ENCODE measurements at places on chromosomes 7 and 10.

DNA sequence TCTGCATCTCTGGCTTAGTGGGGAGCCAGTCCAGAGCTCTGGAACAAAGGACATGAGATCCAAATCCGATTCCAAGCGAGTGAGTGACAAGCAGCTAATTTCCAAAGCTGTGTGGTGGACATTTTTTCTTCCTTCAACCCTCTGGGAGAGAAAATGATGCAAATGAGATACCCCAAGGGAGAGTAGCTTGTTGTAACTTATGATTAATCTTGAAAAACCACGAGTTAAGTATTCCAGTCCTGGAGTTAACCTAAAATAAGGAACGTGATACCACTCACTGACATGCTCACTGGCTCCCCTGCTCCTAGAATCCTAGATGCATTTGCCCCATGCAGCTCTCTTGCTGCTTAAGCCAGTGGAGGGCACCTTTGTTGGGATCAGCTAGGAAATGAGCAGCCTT lies 116.0 kb upstream of the HABP2 start:
- no peak for DNase-seq

- no peak for DNase-seq
Observed at GRCh38 chr7:50312250-50313162, 8.0 kb downstream of the IKZF1 start.

DNA sequence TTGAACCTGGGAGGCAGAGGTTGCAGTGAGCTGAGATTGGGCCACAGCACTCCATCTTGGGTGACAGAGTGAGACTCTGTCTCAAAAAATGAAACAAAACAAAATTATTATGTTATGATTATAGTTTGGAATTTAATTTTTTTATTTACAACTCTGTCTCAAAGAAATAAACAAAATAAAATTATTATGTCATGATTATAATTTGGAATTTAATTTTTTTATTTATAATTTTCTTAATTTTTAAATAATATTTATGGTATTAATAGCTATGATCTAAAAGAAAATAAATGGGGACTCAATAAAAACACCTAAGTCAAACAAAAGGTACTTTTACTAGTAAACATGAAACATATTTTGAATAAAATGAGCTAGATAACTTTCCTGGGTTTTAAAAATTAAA lies 994.8 kb upstream of the GHITM start:
- no peak for DNase-seq

GRCh38 chr10:77939561-77940001 lies 13.0 kb upstream of the DLG5 start:
- DNase-seq: no peak

GRCh38 chr7:48424731-48425130 lies 253.5 kb downstream of the ABCA13 start:
- DNase-seq: no peak

DNA sequence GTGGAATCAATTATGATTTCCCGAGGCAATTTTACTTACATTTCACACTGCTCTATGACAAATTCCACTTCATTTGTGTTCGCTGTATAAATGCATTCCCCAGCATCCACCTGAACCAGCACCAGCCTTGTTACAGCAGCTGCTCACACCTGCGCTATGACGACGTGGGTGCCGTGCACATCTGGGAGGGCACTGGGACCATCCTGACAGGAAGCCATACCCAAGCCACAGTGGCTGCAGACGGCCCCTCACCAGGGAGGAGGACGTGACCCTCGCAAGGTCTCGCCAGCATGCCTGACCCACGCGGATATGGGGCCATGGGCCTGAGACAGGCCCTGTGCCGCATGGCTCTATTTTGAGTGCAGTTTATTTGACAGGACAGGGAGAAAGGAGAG lies 201.3 kb downstream of the MAD1L1 start:
- DNase-seq: no peak

DNA sequence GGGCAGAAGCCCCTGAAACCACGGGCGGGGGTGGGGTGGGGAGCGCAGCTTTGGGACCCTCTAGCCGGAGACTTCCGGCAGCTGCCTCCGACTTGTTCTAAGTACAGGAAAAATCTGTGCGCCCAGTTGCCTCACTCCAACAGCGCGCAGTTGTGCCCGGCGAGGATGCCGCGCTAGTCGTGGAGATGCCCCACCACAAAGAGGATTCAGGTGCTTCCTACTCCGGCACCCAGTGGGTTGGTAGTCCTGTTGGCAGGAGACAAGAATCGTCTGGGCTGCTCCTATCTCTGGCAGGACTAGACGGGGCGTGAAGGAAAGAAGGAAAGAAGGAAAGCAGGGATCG lies 465 bp upstream of the NPY start:
- DNase-seq: peak; percentile 5

DNA sequence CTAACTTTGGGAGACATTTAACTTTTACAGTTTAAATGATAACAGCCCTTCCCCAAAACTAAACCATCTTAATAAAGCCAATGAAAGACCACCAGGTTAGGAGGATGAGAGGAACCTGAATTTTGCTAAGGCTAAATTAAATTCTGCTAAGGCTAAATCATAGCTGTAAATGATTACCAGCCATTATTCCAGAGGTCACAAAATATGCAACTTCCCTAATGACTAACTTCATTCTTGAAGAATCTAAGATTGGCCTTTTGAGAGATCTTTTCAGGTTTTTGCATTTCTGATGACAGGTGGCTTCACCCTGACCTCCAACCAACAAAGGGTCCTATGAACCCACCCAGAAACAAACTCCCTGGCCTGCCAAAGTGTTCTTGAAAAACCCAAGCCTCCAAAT lies 373.3 kb downstream of the IPMK start:
- no peak for DNase-seq

- DNase-seq: no peak
Observed at GRCh38 chr7:10463701-10464100, 510.0 kb upstream of the PHF14 start.

- no peak for DNase-seq
Observed at GRCh38 chr10:93589648-93590562, 11.1 kb downstream of the RBP4 start.

DNA sequence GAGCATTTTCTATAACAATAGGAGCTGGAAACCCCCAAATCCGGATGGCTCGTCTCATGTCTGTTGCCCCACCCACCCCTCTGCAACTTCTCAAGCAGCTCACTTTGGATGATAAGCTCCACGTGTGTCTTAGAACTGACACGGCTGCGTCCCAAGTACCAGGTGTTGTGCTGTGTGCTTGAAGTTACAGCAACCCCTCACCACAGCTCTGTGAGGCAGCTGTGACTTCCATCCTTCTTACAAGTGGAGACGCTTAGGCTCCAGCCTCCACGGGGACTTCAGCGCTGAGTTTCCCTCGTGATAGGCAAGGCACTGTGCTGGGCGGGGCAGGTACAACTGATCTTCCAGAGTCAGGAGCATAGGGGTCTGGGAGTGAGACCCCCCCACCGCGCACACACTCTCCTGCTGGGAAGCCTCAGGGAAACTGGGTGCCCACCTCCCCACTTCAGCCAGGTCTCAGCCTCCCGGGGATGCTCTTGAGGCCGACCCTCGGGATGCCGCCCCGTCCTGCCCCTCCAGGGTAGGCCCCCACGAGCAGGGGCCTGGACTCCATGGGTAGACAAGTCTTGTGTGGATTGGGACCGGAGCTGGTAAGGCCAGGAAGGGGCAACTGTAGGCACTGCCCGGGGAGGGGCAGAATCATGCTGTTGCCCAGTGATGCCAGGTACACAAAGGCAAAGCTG lies 31.4 kb downstream of the EN2 start:
- no peak for DNase-seq

DNA sequence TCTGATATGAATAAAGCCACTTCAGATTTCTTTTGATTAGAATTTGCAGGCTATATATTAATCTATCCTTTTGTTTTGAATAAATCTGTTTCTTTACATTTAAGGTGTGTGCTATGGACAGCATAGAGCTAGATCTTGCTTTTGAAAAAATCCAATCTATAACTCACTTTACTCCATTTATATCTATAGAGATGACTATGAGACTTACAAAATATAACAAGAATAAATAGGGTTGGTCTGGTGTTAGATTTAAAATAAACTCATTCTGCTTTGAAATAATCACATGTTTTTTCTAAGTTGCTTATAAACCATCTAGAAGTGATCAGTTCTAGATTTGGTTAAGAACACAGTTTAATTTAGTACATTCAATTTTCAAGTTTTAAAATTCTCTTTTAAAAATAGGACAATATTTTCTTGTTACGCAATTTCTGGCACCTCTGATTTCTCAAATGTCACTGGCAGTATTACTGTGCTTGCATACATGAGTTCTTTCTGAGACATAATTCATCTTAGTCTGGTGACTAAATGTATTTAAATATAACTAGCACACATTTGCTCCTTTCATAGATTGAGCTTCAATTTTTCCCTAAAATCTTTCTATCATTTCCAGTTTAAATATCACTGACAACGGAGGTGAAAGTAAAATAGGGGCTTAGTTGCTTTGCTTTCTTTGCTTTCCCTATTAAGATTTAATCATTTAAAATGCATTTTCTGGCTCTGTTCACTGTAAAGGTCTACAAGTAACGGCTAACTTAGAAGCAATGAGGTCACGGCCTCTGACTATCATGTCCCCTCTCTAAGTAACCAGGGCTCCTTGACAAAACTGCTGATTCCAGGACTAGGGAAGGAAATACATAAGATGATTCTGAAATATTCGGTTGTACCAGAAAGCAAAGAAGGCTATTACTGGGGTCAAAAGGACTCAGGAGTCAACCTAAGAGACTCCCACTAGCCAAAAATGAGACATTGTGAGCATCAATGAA lies 89.3 kb downstream of the ICA1 start:
- no peak for DNase-seq

Measured in activated naive CD8-positive, alpha-beta T cell treated with anti-CD3 and anti-CD28 coated beads, Interleukin-2, amount 50 U/mL, for 24 hours (primary cell).